Uterus (tissue), 4 donors: ENCODE measurements at places on chromosomes 6 and 20. TPM values are rescaled to one million over a fixed set of nuclear protein-coding genes. Genes with fewer than 3 reads are reported as not detected.

The SLC13A3 gene
- 4.2 TPM for total RNA-seq

The KIF3B gene
- 6.7 TPM for total RNA-seq

The SPDEF gene
- 1.5 TPM for total RNA-seq

The KIF25 gene
- not detected for total RNA-seq

The SIRPB1 gene
- total RNA-seq = 1.7 TPM

The COL19A1 gene
- 0.28 TPM for total RNA-seq

The TCF19 gene
- 3.6 TPM for total RNA-seq

The SNAP91 gene
- not detected for total RNA-seq

The COL9A1 gene
- total RNA-seq = 33.5 TPM

The PACSIN1 gene
- not detected for total RNA-seq

The GJA1 gene
- 41.5 TPM for total RNA-seq

The SLC17A3 gene
- not detected for total RNA-seq

The MEI4 gene
- not detected for total RNA-seq

The SOBP gene
- 21.2 TPM for total RNA-seq

The CGA gene
- not detected for total RNA-seq

The TMX4 gene
- total RNA-seq = 36.1 TPM

The SIGLEC1 gene
- total RNA-seq = 7.9 TPM

The THEMIS gene
- 0.59 TPM for total RNA-seq

The KCNK5 gene
- total RNA-seq = 2.9 TPM

The BACH2 gene
- 1.3 TPM for total RNA-seq

The GSS gene
- total RNA-seq = 47.2 TPM

The C20orf141 gene
- total RNA-seq = not detected

The SPATS1 gene
- not detected for total RNA-seq

The LSM2 gene
- 55.8 TPM for total RNA-seq

The HLA-DQB1 gene
- total RNA-seq = 31.2 TPM
